ENCODE measurements at places on chromosomes 1 and 21. TPM values are rescaled to one million over a fixed set of nuclear protein-coding genes. Genes with fewer than 3 reads are reported as not detected.

The PRELP gene
- total RNA-seq, result 5.5 TPM

The CD1B gene
- not detected for total RNA-seq

The SLC6A9 gene
- total RNA-seq, result 3.6 TPM

The TUFT1 gene
- 33.3 TPM for total RNA-seq

The RIPPLY3 gene
- 0.20 TPM for total RNA-seq

The ZNF687 gene
- 8.4 TPM for total RNA-seq

The CHIA gene
- total RNA-seq, result 0.20 TPM

The HUNK gene
- total RNA-seq, result 5.5 TPM

The ALX3 gene
- total RNA-seq, result not detected

The UBL4B gene
- 0.20 TPM for total RNA-seq

The COL24A1 gene
- total RNA-seq, result 5.6 TPM

All from skin of body (tissue), 3 donors.